Osteocyte (in vitro differentiated cells): ENCODE measurements at places on chromosomes 12 and 14.

- no peak for DNase-seq
Measured at GRCh38 chr14:88013750-88014349, 8.9 kb downstream of the GPR65 start.

DNA sequence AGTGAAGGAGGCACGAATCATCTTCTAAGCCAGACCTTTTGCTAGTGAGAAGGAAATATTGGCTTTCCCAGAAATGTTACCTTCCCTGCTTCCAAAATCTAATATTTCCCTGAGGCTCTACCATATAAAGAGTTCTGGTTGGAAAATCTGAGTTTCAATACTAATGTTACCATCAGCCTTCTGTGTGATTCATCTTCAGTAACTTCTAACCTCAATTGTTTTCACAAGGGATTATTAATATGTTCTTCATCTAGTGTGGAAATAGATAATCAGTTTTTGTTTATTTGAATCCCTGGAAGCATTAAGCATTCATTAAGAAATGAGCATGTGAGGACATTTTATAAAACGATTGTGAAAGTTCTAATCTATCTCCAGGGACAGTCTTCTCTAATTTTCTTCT lies 720.9 kb downstream of the AACS start:
- no peak for DNase-seq

- DNase-seq, result no peak
Measured at GRCh38 chr12:121788176-121788818, 5.2 kb downstream of the RHOF start.

DNA sequence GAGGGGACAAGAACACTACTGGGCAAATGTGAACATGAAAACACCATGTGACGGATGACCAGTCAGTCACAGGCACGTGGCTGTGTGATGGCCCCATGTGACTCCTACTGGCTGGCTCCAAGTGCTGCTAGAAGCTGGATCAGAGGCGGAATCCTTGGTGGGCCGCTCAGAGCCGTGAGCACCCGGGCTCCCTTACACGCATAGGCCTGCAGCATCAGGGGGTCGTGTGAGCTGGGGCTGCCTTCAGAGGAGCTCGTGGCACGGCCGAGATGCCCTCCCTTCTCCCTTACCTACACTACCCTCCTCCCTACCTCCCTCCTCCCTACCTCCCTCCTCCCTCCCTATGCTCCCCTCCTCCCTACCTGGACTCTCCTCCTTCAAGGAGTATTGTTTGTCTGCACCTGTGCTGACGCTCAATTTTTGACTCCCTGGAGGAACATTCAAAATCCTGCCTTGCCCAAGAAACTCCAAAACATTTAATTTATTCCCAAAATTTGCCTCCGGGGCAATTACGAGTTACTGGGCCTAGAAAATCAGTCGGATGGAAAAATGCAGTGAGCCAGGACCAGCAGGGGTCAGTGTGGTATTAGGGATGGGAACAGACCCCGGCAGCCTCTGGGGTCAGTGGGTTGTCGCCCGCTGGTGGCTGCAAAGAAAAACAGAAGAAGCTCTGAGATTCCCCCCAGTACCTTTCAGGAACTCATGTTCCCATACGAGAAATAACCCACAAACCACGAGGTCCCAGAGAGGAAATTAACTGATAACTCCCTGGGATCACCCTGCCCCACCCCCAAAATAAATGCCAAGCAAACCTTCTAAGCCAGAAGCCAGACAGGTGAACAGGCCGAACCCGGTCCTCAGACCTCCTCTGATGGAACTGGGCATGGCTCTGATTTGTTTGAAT lies 61.3 kb downstream of the C14orf132 start:
- no peak for DNase-seq

GRCh38 chr12:122226366-122227125 lies 694 bp upstream of the DIABLO start:
- DNase-seq, result no peak

- DNase-seq, result no peak
Measured at GRCh38 chr14:83085725-83086124, 1552.1 kb upstream of the SEL1L start.
